ENCODE measurements at places on chromosomes 2 and 18.

- DNase-seq: no peak
These were observed 18.7 kb upstream of the NUP35 start for GRCh38 chr2:183105402-183106134.

DNA sequence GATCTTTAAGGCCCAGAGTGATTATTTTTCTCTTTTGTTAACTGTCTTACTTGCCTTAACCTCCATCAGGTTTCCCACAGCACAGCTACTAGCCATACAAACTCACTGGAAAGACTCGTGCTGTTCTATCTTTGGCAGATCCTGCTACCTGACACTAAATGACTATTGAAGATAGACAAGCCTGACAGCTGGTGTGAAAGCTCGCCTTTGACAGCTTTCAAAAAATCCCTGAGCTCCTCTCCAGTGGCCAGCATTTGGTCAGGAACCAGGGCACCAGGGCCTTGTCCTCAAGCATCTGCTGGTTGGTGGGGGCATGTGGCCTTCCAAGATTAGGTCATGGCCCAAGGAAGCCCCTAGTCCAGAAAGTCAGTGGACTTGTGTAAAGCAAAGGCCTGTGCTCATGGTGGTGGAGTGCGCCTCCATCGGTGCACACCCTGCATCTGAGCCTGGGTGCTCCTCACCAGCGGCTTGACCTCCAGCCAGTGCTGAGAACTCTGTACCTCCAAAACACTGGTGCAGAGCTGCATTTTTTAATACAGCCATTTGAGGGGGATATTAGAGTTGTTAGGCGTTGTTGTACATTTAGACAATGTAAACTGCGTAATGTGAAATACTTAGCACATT, 158.5 kb downstream of the NCK2 start:
- DNase-seq: no peak

DNA sequence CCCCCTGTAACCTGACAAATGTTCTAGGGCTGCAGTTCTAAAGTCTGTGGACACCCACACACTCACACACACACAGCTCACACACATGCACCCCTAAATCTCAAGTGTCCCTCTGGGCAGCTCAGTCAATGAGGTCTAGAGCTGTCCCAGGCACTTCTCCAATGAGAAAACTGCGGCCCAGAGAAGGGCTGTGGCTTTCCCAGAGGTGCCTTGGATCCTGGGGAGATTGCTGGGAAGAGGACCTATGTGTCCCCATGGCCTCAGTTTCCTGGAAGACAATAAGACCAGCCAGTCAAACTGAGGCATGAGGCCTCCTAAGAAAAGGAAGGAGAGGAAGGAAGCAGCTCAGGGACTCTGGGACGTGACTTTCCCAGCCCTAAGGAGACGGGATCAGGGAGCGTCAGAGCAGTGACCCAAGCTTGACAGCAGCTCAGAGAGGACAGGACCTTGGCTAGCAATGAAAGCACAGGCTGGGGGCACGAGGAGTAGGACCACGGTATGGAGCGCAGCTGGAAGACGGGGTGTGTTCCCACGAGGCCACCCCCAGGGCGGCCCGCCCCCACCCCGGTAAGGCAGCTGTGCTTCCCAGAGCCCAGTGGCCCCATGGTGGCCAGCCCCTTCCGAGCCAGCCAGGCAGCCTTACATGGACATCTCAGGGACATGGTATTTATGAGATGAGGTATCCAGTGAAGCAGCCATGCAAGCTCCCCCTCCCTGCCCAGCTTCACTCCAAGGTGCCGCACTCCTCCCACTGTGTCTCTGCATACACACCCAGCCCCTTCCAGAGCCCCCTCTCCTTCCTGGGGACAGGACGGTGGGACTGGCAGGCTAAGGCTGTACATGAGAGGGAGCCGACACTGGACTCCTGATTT, 46.0 kb downstream of the TNS1 start:
- no peak for DNase-seq

- DNase-seq: no peak
These were observed 79.9 kb upstream of the MYT1L start for GRCh38 chr2:2410987-2411386.

DNA sequence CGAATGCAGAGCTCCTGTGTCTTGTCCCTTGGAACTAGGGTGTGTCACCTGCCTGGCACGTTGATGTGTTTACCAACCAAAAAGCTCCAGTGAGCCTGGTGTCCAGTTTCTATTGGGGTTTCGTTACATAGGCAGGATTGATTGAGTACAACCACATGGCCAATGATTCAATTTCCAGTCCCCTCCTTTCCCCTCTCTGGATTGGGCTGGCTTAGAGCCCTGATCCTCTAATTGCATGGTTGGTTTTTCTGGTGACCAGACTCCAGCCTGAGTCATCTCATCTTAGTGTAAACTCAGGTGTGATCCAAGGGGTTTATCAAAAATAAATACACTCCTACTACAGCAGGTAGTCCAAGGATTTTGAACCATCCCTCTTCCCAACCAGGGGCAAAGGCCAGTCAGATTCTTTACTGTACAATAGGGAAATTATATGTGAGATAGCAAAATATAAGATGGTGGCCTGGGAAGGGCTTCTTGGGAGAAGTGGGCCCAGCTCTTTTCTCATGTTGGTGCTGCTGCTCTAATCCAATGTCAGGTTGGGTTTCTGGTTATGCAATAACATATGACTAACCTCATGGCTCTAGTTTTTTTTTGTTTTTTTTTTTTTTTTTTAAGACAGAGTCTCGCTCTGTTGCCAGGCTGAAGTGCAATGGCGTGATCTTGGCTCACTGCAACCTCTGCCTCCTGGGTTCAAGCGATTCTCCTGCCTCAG, 64.7 kb upstream of the MGAT5 start:
- DNase-seq: no peak

- no peak for DNase-seq
These were observed 163.9 kb downstream of the GFPT1 start for GRCh38 chr2:69222953-69223658.

DNA sequence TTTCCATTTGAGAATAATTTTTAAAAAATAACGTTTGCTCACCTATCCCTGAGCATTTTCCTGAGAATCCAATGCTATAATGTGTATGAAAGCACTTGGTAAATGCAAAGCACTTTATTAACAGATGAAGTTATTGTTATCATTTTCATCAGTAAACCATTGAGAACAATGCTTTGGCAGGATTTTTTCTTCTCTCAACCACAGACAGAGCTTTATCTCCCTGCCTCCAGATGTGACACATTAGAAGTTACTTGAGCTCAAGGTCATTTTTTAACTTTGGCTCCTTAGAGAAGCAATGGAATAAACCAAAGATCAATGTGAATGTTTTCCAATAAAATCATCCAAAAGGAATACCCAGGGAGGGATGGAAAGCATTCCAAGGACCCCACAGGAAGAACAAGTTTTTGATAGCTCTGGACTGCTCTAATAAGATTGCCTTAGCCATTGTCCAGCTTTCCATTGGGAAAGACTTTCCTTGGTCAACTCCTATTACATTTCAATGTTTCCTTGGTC, 118.9 kb upstream of the NT5C1B start:
- DNase-seq: no peak

GRCh38 chr18:13532406-13533075, 193.8 kb downstream of the FAM210A start:
- DNase-seq: no peak

DNA sequence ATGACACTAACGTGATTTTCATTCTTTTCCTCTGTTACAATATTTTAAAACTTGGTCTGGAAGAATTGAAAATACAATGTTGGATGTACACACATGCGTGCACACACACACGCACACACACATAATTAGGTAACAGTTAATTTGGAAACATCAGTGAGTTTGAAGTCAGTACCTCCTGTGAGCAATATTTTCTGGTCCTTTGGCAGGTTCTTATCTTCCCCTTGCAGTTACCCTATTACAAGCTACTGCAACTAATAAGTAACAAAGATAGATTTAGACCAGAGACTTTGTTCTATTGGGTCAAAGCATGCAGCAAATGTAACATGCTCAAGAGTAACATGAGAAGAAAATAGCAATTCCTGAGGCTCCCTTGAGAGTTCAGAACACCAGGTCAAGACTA, 73.3 kb downstream of the ZNF385B start:
- DNase-seq: no peak

DNA sequence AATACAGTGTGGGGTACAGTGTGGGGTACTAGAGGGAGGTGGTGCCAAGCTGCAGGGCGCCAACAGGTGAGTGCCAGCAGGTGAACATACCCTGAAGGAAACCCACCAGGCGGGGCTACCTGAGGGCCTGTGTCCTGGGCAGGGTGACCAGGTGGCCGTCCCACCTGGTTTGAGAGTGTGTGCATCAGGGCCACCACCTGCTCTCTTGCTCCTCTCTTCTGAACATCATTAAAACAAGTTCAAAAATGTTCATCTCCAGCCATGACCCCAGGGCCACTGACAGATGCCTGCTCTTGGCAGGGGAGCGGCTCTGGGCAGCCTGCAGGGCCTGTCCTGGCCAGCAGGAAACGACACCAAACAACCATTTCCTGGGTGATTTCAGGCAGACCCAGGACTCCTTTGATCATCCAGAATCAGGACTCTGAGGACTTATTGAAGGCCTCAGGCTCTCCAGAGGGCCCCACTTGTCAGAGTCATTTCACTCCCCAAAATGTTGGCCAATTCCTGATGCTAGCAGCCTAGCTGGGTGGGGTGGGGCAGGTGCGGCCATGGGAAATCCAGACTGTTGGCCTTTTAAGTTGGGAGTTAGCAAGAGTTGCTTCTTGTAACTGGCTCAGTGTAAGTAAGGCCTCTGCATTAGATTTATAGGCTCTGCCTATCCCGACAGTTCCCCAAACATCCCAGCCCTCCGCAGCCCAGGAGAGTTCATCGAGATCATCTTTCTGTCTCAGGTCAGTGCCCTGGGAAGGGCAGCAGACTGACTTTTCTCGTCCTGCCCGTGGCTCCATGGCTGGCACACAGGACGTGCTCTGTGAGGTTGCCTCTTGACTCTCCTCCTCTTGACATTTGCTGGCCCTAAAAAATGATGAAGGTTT, 111.5 kb upstream of the ZNF236 start:
- no peak for DNase-seq

DNA sequence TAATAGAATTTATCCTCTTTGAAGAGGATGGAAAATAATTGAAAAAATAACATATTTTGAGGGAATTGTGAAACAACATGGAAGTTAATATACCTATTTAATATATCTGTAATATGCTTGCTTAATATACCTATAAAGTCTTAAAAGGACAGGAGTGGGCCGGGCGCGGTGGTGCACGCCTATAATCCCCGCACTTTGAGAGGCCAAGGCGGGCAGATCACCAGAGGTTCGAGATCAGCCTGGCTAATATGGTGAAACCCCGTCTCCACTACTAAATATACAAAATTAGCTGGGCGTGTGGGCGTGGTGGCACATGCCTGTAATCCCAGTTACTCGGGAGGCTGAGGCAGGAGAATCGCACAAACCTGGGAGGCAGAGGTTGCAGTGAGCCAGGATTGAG, 254.9 kb downstream of the TMX3 start:
- DNase-seq: no peak

Measured in NCI-H2081 treated with DMSO at 0.1 percent for 48 hours (cell line).